ENCODE measurements at places on chromosomes 6 and 20.
A peak's percentile ranks its signal among the peaks of the same experiment; 100 is the strongest.

DNA sequence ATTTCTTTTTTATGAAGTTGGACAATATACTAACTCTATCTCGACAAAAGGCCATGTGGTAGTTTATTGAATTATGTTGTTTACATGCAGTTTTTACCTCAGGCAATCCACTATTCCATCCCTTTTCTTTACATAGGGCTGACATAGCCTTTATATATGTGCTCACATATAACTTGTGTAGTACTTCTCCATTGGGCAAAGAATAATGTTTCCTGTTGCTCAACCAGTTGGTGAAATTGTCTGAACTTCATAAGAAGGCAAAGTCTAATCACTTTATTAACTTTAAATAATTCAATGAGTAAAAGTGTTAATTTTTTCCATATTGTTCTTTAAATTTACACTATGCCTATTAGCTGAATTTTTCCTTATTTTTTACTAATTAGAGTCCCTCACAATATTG lies 1272.1 kb downstream of the EPHA7 start:
- DNase-seq, result no peak

DNA sequence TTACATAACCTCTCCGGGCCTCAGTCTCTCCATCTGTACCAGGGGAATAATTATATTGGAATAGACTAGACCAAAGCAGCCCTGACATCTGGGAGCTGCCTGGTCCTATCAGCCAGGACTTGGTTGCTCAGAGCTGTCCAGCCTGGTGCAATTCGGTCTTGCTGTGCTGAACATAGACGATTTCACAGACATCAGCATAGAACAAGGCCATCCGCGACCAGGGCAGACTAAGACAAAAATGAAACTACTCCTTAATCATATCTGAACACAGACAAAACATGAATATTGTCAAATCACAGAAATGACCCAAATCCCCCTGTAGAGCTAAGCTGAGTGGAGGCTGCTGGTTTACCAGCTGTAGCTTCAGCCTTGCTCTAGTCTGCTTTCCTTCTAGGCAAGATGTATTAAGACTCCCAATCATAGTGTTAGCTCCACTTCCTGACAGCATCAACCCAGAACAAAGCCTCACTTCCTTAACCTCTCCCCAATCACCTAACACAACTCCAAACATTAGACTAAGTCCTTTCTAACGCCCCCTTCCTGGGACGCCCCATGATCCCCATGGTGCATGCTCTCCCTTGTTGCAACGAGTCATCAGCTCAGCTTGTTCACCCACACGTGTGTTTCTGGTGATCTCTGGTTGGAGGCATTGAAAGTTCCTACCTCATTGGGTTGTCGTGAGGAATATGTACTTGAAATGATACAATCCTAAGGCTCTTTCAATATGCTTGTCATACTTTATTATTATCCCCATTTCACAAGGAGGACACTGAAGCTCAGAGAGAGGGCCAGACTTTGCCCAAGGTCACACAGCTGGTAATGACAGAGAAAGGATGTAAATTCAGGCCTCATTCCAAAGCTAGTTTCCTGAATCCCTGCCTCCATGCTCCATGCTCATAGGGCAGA lies 3.5 kb upstream of the MAPK13 start:
- DNase-seq, result no peak

- no peak for DNase-seq
Measured at GRCh38 chr6:71393471-71393870, 104.9 kb downstream of the OGFRL1 start.

DNA sequence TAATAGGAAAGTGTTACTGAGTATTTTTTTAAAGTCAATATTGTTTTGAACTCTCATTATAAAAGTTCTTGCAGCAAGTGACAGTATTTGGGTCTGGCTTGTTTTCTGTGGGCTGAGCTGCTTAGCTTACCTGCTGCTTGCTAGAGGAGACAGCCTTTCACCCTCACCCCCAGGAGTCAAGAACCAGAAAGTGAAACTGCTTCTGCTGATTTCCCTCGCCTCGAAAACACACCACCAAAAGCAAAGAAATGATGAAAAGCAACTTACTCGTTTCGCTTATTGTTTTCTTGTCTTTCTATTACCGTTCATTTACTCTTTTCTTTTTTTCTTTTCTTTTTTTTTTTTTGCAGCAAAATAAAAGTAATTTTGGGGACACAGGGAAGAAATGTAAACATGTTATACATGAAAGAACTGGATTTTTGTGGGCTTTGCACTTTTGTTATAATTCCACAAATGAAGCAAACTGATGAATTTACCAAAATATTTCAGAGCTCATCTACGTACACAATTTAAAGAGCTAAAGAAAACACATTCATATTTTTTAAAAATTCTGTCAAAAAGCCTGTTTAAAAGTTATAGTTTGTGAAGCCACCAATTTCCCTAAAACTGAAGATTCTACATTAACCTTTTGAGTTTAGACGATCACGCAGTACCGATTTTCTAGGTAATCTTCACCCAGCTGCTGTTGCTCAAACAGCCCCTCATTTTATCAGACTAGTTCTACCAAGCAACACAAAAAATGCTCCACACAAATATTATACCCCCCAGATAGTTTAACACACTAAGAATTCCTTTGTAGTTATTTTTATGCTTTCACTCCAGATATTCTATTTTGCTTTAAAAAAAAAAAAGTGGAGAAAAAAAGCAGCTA lies 1.7 kb downstream of the SCML4 start:
- no peak for DNase-seq

- no peak for DNase-seq
Measured at GRCh38 chr20:7822772-7823171, 117.5 kb downstream of the HAO1 start.

DNA sequence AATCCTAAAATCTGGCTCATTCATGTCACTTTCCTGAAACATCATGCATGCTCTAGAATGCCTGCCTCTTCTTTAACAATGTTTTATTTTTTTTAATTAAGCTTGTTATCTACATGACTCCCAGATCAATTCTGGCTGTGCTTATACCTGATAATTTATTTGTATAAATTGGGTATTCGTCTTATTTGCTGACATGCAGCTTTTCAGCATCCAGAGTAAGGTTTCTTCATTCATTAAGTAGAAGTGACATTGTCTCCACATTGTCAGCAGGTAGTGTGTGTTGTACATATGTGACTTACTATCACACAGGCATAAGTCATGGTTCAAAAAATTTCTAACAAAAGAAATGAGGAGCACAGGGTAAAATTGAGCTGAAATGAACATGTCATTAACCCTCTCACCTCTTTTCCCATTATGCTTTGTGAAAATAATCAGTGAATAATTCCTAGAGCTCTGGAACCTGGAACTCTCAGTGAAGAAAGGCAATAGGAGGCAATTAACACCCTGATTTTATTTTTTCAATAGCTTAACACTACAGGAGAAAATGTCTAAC lies 157.4 kb downstream of the OPRM1 start:
- DNase-seq, result no peak

DNA sequence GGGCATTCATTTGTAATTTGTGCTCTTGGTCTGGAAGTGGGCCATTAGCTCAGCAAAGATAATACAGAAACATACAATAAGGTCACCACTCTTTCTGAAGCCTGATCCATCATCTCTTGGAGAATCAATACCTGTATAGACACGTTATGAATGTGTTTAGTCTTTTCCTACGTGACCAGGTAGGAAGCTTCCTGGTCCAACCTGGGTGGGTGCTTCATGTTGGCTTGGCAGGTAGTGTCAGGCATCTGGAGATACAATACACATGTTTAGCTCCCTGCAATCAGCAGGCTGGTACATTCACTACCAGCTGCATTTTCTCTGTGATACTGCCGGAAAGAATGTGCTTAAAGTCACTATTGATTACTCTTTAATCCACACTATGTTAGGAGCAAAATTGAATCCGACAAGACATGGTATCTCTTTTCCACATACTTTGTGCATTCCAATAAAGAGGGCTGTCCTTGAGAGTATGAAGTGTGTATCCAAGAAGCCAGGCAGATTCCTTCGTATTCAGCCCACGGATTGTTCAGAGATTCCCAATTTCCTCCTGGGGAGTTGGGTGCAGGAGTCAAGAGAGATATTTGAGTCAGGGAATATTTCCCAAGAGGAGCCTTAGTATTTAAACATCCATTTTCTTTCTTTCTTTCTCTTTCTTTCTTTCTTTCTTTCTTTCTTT lies 49.9 kb upstream of the RANBP9 start:
- DNase-seq, result no peak

DNA sequence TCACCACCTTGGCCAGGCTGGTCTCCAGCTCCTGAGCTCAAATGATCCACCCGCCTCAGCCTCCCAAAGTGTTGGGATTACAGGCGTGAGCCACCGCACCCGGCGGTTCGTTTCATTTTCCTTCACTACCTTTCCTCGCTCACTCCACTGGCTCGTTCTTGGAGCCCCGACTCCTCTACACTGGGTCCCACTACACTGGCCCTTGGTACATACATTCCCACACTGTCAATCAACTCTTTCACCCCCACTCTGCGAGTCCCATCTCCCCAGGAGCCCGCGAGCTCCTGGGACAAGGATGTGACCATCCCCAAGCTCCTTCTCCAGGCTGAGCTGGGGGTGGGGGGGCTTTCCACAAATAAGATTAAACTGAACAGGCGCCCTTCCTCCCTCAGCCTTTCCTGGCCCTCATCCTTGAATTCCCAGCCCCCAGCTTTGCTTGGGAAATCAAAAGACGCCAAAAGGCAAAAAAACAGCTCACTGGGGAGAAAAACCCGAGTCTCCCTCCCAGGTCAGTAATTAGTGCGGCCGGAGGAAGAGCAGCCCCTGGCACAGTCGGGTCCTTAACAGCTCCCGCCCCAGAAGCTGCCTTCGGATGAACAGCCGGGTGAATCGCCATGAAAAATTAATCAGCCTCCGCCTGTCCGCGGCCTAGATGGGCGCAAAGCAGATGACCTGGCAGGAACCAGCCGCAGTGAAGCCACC lies 42.8 kb upstream of the LY86 start:
- DNase-seq, result no peak

GRCh38 chr6:156773935-156774852 lies 3.0 kb upstream of the ARID1B start:
- DNase-seq, result no peak

DNA sequence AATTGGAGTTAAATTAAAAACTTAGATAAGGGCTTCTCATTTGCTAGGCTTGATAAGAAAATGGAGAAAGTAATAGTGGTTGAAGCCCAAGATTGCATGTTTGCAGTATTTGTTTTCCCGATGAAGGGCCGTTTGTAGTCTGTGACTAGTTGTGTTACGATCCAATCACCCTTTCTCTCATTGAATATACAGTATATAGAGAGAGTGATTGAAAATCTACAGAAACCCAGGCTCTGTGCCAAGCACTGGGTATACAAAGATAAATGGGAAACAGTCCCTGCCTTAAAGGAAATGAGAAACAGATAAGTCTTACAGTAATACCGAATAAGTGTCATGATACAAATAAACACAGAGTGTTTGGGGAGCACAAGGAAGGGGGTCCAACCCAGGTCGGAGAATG lies 55.2 kb upstream of the CDKAL1 start:
- no peak for DNase-seq

DNA sequence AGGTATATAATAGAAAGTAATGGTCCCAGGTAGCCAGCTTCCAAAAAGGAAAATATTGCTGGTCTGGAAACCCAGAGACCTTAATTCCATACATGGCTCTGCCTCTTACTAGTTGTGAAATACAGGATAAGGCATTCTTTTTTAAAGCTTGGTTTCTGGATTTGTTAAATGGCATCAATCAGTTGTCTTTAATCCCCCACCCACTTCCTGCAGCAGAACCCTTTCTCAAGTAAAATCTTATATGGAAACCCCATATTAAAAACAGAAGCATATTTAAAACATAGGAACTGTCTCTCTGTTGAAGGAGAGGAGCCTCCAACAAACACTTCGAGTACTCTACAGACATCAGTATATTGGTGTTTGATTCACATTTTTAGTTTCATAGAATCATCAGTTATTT lies 6.2 kb upstream of the LCA5 start:
- no peak for DNase-seq

DNA sequence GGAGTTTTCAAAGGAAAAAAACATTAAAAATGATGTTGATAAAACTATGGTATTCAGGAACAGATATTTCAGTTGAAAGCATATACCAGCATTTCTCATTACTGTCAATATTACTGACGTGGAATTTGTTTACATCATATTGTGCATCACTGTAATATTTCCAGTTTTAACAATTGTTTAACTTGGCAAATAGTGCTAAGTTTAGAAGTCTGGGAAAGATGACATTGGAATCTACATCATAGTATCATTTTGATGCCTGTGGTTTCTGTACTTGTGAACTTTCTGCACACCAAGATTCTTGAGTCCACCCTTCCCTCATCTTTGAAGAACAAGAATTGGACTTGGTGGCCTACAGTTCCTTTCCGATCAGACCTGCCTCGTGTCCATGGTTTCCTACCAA lies 98.1 kb downstream of the RALGAPA2 start:
- peak; percentile 66 for DNase-seq

- DNase-seq, result peak; percentile 76
Measured at GRCh38 chr20:19688031-19688806, 69.8 kb upstream of the RIN2 start.

- no peak for DNase-seq
Measured at GRCh38 chr20:59813126-59813947, 120.1 kb downstream of the SYCP2 start.

DNA sequence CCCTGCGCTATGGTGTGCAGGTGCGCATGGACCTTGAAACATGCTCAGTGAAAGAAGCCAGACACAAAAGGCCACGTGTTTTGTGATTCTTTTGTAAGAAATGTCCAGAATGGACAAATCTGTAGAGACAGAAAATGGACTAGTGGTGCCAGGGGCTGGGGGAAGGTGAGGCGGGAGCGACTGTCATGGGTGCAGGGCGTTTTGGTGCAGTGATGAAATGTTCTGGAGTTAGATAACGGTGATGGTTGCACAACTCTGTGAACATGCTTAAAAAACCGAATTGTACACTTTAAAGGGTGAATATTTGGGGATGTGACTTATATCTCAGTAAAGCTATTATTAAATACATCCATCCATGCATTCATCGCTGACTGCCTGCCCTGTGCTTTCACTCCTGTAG lies 31.7 kb upstream of the NTSR1 start:
- DNase-seq, result no peak

GRCh38 chr20:57884956-57885355 lies 175.1 kb upstream of the PMEPA1 start:
- DNase-seq, result no peak

GRCh38 chr6:145228962-145229582 lies 506.2 kb downstream of the EPM2A start:
- no peak for DNase-seq

DNA sequence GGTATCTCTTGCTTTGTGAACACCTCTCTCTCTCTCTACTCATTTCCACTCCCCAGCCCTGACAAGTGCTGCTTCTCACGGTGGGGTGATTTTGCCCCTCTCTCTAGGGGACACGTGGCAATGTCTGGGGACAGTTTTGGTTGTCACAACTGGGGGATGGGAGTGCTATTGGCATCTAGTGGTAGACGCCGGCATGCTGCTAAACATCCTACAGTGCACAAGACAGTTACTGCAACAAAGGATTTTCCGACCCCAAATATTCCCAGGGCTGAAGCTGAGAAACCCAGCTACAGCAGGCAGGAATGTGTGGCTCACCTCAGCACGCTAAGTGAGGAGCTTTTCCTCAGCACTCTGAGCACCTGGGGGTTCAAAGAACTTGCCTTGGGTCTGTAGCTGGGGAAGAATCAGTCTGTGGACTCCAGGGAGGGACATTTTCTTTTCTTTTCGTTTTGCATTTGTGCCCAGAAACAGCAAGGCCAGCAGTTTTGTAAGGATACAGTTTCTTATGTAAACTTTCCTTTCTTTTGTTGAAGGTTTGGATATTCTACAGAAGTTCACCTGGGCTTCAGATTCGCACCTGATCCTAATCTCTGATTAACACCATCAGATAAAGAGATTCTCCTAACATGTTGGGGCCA lies 246.9 kb upstream of the ZFP64 start:
- no peak for DNase-seq

GRCh38 chr6:100671740-100672139 lies 207.0 kb upstream of the SIM1 start:
- no peak for DNase-seq

All from AG04449 (cell line).